Suprapubic skin (tissue), 4 donors: ENCODE measurements at places on chromosomes 3 and 15. TPM values are rescaled to one million over a fixed set of nuclear protein-coding genes. Genes with fewer than 3 reads are reported as not detected.

Gene SERPINI1
- 1.6 TPM for total RNA-seq

Gene SPINT1
- 393 TPM for total RNA-seq

Gene PP2D1
- not detected for total RNA-seq

Gene LMAN1L
- not detected for total RNA-seq

Gene TIMP4
- 24.5 TPM for total RNA-seq

Gene TRH
- total RNA-seq, result not detected

DNA sequence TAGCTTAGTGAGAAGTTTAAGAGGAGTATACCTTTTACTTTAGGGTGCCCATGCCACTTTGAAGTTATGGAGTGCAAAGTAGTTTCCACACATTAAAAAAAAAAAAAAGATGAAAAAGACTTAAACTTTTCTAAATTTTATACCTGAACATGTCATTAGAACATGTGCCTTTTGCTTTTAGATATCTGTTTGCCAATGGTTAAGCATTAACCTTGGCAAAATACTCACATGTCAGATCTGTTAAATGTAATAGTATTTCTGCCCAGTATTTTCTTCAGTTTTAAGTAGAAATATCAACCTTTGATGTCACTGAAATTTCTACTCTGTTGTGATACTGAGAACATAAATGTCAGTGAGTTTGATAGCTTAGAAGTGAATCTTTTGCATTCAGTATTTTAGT is 12.2 kb downstream of the ZFAND6 start:
- DNase-seq, result no peak

GRCh38 chr3:98574132-98574531 is 19.3 kb downstream of the CPOX start:
- no peak for DNase-seq

DNA sequence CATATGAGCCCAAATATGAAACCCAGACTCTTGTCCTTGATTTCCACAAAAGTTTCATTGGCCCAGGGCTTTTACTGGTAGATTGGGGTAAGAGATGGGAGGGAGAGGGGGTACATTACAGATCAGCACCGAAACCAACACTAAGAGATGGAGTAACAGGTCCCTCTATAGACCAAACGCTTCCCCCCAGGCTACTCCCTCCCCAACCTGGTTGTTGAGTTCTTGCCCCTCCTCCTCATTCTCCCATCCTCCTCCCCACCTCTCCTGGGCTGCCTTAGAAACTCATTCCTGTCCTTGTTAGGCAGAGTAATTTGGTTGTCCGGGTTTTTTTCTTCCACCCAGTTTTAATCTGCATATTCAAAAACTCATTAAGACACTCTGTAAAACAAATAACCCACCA is 74.1 kb downstream of the MESD start:
- no peak for DNase-seq

- no peak for DNase-seq
Measured at GRCh38 chr3:78724859-78725258, 1042.9 kb downstream of the ROBO1 start.

GRCh38 chr15:70400766-70401541 is 303.2 kb upstream of the TLE3 start:
- DNase-seq, result no peak

GRCh38 chr3:37635251-37635650 is 226.4 kb upstream of the CTDSPL start:
- no peak for DNase-seq

DNA sequence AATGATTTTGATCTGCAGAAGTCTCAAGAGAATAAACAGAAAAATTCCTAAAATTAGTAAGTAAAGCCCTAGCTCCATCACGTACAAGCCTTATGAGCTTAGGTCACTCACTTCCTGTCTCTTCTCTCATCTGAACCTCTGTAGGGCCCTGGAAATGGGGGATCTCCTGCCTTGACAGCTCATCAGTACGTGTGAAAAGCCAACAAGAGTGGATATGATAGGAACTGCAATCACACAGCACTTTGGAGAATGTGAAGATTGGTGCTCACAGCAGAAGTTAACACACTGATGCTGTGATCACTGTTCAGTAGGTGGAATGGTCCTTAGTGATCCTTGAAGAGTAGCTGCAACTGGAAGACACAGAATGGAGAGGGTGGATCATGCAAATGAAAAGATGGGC is 27.8 kb upstream of the ALDH1L1 start:
- no peak for DNase-seq

DNA sequence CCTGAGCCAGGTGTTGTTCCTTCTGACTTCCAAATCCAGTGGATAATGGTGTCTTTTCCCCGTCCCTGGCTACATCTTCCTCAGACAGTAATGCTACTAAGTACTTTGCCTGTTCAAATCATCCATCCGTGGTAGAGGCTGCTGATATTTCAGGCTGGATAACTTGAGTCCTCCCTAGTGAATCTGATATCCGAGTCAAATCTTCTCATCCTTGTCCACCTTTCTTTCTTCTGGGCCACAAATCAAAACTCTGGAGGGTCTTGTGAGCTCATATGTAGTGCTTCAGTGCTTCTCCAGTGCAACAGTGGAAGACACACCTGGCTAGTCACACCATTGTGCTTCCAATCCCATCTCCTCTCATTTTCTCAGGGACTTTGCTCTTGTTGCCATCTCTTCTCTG is 11.2 kb downstream of the SH3GL3 start:
- DNase-seq, result no peak

DNA sequence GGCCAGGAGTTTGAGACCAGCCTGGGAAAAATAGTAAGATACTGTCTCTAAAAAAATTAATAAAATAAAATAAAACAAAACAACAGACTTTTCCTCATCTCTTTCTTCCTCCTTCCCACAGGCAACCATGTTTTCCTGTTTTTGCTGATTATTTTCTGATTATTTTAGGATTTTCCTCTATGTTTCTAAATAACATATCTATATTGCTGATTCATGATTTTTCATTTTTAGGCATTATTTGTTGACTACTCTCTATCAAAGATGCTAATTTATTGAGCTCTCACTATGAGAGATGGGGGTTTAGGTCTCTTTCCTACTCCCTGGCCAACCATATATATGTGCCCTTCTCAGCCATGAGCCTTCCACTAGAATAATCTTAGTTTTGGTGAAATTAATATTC is 45.4 kb downstream of the SOX14 start:
- no peak for DNase-seq
